A673 (cell line): ENCODE measurements at places on chromosomes 2 and 18.

DNA sequence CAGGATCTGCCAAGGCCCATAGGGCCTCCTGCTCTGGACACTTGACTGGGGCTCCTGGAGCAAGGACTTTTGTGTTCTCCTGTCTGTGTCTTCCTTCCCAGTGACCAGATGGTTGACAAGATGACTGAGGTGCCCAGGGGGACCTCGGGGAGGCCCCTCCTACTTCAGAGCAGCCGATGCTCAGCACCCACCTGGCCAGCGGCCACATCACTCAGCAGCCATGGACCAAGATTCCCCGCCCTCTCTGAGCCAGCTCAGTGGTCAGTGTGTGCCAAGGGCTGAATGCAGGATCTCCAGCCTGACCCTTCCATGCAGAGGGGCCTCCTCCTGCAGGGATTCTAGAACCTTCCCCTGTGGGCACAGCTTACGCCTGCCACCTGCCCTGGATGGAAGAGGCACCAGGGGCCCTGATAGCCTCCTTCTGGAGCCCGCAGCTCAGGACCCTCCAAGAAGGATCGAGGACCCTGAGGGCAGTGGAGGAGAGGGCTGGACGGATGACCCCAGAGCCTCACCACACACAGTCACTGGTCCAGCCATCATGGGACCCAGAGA lies 87.4 kb upstream of the GPC1 start:
- no peak for DNase-seq

DNA sequence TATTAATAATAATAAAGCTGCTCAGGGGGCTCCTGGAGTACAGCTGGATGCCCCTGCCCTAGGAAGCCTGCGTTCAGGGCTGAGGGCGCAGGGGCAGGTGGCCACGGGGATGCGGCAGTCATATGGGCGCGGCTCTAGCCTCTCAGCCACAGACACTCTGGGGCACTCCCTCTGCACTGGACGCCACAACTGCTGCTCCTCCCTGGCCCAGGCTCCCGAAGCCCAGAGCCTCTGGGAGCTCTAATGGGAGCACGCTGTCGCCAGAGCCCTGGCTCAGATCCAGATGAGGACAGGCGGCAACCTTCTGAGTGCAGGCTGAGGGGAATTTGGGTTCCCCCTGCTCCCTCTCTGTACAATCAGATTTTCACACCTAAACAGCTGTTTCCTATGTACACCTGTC lies 93.6 kb downstream of the MTCL1 start:
- DNase-seq: peak; percentile 19

DNA sequence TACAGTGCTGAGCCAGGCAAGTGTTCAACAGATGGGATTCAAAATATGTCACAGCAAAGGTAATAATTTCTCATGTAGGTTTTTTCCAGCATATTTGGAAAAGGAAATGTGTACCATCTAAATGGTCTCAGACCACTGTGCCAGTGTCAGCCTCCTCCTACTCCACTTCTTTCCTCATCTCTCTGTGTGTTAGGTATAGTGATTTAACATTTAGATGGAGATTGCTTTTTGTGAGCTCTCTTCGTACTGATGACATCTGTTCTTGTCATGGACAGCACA lies 80.9 kb upstream of the TSPYL6 start:
- no peak for DNase-seq

DNA sequence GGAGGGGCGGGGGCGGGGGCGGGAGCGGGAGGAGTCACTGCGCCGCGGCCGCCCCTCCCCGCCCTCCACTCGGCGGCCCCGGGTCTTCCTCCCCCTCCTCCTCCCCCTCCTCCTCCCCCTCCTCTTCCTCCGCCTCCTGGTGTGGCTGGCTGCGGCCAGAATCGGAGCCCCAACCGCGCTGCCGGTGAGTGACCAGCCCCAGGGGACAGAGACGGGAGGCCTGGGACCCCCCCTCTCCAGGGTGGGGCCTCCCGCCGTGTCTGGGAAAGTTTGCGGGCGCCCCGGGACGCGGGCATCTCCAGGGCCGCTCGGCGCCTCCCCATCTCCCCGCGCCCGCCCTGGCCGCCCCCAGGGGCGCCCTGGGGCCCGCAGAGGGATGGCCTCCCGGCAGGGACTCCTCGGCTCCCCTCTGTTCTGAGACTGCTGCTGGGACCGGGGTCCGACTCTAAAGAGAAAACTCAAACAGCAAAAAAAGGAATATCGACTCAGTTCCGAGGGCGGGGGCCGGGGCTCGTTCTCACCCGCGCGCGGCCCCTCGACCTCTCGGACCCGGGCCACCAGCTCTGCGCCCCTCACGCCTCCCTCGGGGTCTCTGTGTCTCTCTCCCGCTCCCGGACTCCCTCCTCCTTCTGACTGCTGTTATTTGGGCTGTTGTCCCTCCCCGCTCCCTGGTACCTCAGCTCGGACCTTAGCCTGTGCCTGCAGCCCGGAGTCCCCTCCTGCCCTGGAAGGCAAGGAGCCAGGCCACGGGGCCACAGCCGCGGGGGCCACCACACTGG lies at the start of gene STON1:
Gene STON1, plus strand, starts transcription at position 122 of the 779 bp plus-strand sequence. CDS start 50,480 bp downstream, outside the sequence.
- DNase-seq: peak; percentile 18

DNA sequence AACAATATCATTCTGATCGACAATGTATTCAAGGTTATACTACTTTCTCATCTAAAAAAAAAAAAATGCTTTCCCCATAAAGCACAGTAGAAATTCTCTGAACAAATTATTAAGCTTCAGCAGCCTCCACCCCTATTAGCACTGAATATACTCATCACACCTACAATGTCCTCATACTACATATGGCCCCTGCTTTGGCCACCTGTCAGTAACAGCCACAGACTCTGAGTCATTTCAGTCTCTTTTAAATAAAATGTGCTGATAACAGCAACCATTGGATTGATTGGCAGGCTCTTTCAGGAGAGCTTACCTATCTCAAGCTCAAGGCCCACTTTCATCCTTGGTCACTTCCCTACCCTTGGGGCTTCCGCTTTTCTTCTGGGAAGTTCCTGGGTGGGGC lies 236.7 kb downstream of the TMX3 start:
- DNase-seq: no peak

DNA sequence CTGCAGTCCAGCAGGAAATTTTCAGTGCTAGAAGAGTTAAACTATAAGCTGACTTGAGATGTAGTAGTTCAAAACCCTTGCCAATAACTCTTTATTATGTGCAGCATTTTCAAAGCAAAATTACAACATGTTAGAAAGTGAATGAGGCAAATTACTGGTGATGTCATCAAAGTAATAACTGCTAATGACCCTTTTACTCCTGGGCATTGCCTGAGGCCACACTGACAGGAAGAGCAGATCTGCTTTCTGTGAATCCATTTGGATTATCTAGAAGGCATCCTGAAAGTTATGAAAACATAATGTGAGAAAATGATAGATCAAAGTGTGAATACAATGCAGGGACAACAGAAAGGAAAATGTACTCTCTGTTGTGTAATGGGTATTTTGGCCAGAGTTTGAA lies 139.6 kb upstream of the TRIB2 start:
- DNase-seq: peak; percentile 16

DNA sequence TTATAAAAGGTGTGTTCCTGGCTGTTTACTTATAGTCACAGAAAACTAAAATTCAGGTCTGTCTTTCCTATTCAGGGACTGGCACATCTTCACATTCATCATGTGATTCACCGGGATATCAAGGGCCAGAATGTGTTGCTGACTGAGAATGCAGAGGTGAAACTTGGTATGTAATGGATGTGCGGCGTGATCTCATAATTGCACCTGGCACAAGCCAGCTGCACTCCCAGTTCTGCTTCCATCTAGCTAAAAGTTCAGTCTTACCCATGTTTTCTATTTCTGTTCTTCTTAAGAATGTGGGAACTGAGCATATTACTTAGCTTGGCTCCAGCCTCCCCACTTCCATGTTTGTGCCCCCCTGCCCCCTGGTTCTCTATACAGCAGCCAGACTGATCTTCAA lies 131.9 kb downstream of the MAP4K4 start:
- DNase-seq: no peak

GRCh38 chr2:217527590-217528202 lies 475.1 kb downstream of the TNS1 start:
- DNase-seq: no peak

DNA sequence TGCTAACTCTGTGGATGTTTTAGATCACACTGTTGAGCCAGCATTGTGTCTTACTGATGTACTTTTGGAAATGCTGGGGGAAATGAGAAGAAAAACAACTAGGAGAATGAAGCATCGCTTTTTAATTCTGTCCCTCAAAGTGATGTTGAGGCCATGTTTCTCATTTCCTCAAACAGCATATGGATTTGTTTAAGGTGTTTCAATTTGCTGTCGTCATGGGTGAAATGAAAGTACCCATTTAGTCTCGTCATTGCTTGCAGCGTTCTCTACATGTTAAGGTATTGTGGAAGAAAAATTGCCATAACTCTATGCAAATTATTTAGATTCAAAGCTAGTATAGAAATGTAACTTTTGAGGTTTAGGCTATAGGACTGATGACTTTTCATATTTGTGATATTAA lies 151.3 kb downstream of the KCTD1 start:
- no peak for DNase-seq

GRCh38 chr18:74255131-74255616 lies 36.6 kb downstream of the CYB5A start:
- no peak for DNase-seq

GRCh38 chr2:102005989-102006885 lies 14.5 kb downstream of the IL1R2 start:
- DNase-seq: peak; percentile 62

- DNase-seq: no peak
Observed at GRCh38 chr18:8811115-8811514, 105.8 kb downstream of the MTCL1 start.

DNA sequence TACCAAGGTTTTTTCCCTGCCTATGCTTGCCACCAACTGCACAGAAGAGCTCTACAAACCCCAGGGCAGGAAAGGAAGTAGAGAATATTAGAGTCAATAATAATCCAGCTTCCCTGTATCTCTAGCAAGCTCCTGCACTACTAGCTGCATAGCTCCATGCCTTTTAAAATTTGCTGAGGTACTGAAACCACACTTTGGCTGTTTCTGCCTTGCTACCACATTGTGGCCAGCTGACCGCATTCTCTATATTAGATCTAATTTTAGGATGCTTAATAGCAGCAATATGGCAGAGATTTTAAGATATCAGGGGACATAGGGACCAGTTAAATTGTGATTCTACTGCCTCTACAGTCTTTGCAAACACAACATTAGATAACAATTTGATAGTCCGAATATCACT lies 534.6 kb downstream of the MBD2 start:
- no peak for DNase-seq

DNA sequence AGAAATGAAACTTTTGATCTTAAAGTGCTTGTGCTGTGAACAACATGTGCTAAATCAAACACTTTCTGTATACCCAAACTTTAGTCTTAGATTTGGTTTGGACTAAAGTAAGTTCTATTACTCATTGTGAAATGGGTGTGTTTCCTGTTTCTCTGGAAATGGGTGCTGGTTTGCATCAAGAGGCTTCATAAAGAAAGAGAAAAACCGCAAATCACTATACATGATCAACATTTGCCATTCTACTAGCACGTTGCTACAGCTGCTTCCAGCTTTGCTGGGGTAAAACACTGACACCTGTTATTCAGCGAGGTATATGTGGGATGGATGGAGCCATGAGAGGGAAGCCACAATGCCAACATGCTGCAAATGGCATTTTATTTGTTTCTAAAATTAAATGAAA lies 547.0 kb upstream of the ACVR2A start:
- no peak for DNase-seq

GRCh38 chr2:8587920-8588830 lies 93.7 kb upstream of the ID2 start:
- DNase-seq: no peak

GRCh38 chr2:113156278-113157117 lies 17.3 kb upstream of the PSD4 start:
- DNase-seq: no peak

DNA sequence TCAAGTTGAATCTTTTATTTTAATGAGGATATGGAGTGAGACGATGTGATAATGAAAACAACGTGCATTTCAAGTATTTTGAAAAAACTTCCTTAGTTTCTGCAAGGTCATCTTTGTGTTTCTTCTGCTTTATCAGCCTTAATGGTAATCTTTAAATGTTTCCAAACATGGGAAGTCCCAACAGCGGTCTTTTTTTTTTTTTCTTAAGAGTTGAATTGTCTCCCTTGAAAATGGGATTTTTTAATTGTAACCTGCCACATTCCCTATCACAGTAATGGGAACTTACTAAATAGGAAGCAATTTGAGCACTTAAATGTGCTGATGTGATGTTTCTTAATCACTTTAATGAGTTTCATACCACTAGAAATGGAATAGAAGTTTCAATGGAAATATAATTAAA lies 45.8 kb downstream of the ATIC start:
- no peak for DNase-seq
